Heart right ventricle (tissue), 16 donors: ENCODE measurements at places on chromosomes 11 and 22.

- peak within 1 kb of the TSS; percentile 88 for H3K27ac ChIP-seq
- peak; percentile 89 for DNase-seq
- peaks cover 3% of the 10 kb centered on the region for H3K36me3 ChIP-seq
- peaks cover 21% of the 10 kb centered on the region for H3K4me1 ChIP-seq
- H3K4me3 ChIP-seq: peak within 1 kb of the TSS; percentile 88
- no peaks in the 10 kb centered on the region for H3K27me3 ChIP-seq
Observed at GRCh38 chr11:77637345-77638165, at the start of gene CLNS1A. Gene CLNS1A, minus strand, starts transcription at chr11:77637794. Its CDS starts 80 bp downstream, at chr11:77637714.

DNA sequence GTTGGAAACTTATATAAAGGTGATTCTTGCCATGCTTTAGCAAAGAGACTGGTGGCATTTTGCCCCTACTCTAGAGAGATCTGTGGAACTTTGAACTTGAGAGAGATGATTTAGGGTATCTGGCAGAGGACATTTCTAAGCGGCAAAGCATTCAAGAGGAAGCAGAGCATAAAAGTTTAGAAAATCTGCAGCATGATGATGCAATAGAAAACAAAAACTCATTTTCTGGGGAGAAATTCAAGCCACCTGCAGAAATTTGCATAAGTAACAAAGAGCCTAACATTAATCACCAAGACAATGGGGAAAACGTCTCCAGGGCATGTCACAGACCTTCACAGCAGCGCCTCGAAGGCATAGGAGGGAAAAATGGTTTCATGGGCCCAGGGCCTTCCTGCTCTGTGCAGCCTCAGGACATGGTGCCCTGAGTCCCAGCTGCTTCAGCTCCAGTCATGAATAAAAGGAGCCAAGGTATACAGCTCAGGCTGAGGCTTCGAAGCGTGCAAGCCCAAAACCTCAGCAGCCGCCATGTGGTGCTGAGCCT is 83.4 kb downstream of the MRTFA start:
- H3K27ac ChIP-seq: no peak overlapping the region
- no peak overlapping the region for H3K4me3 ChIP-seq
- no peaks in the 10 kb centered on the region for H3K36me3 ChIP-seq
- no peaks in the 10 kb centered on the region for H3K27me3 ChIP-seq
- no peak for DNase-seq
- peaks cover 10% of the 10 kb centered on the region for H3K4me1 ChIP-seq

GRCh38 chr11:130624971-130625544 is 176.6 kb downstream of the ADAMTS15 start:
- peaks cover 17% of the 10 kb centered on the region for H3K4me1 ChIP-seq
- no peak overlapping the region for H3K4me3 ChIP-seq
- no peaks in the 10 kb centered on the region for H3K27me3 ChIP-seq

- H3K27ac ChIP-seq: no peak overlapping the region
- no peak for DNase-seq
- H3K4me1 ChIP-seq: peaks cover 11% of the 10 kb centered on the region
- H3K36me3 ChIP-seq: peaks cover 15% of the 10 kb centered on the region
- H3K4me3 ChIP-seq: no peak overlapping the region
Observed at GRCh38 chr11:44229098-44229497, 80.8 kb downstream of the ALX4 start.

DNA sequence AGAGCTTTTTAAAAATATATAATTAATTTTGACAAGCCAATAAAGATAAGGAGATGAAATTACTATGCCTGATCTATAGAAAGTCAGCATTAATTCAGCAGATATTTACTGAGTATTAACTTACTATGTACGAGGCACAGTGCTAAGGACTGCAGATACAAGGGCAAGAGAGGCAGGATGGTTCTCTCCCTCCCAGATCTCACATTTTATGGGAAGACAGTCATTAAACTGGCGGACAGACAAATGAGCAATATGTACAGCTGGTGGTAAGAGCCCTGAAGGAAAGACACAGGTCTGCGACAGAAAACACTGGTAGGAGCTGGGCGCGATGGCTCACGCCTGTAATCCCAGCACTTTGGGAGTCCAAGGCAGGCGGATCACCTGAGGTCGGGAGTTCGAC is 36.8 kb downstream of the MCHR1 start:
- no peak overlapping the region for H3K4me3 ChIP-seq
- DNase-seq: no peak
- no peak overlapping the region for H3K27ac ChIP-seq

GRCh38 chr11:112856591-112856990 is 104.6 kb upstream of the NCAM1 start:
- DNase-seq: no peak
- no peaks in the 10 kb centered on the region for H3K36me3 ChIP-seq
- peaks cover 16% of the 10 kb centered on the region for H3K4me1 ChIP-seq
- H3K27ac ChIP-seq: no peak overlapping the region
- H3K27me3 ChIP-seq: no peaks in the 10 kb centered on the region

GRCh38 chr11:96391698-96392307 is 2.0 kb downstream of the JRKL start:
- H3K27ac ChIP-seq: no peak overlapping the region
- peaks cover 19% of the 10 kb centered on the region for H3K4me1 ChIP-seq
- no peak for DNase-seq
- H3K36me3 ChIP-seq: no peaks in the 10 kb centered on the region
- no peak overlapping the region for H3K4me3 ChIP-seq

- no peak overlapping the region for H3K4me3 ChIP-seq
- no peaks in the 10 kb centered on the region for H3K4me1 ChIP-seq
- DNase-seq: no peak
- no peak overlapping the region for H3K27ac ChIP-seq
Observed at GRCh38 chr11:21511835-21512440, 680.9 kb upstream of the ANO5 start.

- DNase-seq: no peak
- H3K36me3 ChIP-seq: no peaks in the 10 kb centered on the region
- no peak overlapping the region for H3K27ac ChIP-seq
- H3K27me3 ChIP-seq: no peaks in the 10 kb centered on the region
Observed at GRCh38 chr11:16111690-16112089, 244.7 kb downstream of the SOX6 start.

DNA sequence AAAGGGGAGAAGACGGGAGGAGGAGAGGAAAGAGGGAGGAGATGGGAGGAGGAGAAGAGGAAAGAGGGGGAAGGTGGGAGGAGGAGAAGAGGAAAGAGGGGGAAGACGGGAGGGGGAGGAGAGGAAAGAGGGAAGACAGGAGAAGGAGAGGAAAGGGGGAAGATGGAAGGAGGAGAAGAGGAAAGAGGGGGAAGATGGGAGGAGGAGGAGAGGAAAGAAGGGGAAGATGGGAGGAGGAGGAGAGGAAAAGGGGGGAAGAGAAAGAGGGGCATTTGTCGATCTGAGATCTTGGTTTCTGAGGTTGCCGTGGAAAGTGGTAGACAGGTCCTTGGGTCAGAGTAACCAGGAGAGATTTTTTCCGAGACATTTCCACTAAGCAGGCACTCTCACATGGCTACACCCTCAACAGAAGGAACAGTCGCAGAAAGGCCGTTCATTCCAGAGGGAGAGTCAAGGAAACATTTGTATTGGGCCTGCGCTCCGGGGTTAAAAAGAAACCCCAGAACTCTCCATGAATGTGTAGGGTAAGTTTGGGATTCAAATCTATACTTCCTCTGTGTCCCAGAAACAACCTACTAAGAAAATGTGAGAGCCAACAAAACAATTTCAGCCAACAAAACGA is 39.8 kb upstream of the CARS1 start:
- H3K4me3 ChIP-seq: no peak overlapping the region
- H3K27me3 ChIP-seq: no peaks in the 10 kb centered on the region
- DNase-seq: no peak
- peaks cover 21% of the 10 kb centered on the region for H3K4me1 ChIP-seq
- H3K27ac ChIP-seq: no peak overlapping the region

GRCh38 chr11:26105762-26106423 is 226.0 kb upstream of the ANO3 start:
- DNase-seq: no peak
- H3K27ac ChIP-seq: no peak overlapping the region
- H3K4me1 ChIP-seq: no peaks in the 10 kb centered on the region
- no peaks in the 10 kb centered on the region for H3K27me3 ChIP-seq
- no peak overlapping the region for H3K4me3 ChIP-seq
- no peaks in the 10 kb centered on the region for H3K36me3 ChIP-seq
